ENCODE measurements at places on chromosomes 1 and 21.

DNA sequence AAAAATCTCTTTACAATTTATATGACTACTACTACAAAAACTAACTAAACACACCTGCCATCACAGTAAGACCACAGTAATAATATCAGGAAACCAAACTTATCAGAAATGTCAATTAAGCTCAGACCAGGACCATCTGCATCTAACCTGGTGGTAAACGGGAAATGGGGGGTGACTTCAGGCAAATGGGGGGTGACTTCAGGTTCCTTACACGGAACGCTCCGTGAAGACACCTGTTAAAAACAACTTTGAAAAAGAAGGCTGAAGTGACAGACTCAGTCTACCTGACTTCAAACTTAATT is 15.8 kb downstream of the PRDM15 start:
- DNase-seq, result no peak

DNA sequence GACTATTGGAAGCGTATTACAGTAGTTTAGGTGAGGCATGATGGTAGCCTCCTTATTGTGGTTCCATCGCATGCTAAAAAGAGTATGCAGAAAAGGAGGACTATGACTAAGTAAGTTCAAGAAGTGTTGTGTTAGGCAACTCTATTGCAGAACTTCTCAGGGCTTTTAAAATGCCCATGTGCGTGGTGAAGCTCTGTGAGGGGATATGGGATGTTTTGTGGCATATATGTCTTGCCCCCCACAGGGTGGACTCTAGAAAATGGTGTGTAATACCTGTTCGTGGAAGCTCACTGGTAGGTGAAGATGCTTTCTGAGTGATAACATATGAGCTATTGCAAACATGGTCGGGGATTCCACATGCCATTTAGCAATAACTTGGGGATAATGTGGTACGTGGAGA is 31.7 kb downstream of the MAN1A2 start:
- DNase-seq, result no peak

DNA sequence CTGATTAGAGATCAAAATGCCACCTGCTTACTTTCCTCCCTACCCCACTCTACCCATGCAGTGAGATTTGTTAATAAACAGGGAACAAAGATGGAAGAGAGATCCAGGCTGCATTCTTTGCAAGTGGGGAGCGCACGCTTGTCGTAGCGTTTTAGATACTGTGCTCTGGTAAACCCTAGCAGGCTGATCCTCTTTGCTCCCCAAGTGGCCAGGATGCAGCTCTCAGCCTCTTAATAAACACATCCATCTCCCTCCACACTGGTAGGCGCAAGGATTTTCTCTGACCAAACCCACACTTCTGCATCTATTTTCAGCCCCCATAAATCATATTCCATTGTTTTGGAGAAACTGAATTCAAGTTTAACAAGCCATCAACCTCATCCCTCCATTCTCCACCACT is 2.9 kb downstream of the PGBD5 start:
- DNase-seq, result no peak

- DNase-seq, result no peak
Observed at GRCh38 chr1:160855181-160855981, 7.3 kb downstream of the CD244 start.

GRCh38 chr1:204520834-204521709 is 4.9 kb downstream of the MDM4 start:
- DNase-seq, result peak; percentile 72

- no peak for DNase-seq
Observed at GRCh38 chr1:11286735-11287410, 13.9 kb downstream of the UBIAD1 start.

GRCh38 chr1:217211486-217211885 is 419.4 kb downstream of the GPATCH2 start:
- DNase-seq, result no peak

DNA sequence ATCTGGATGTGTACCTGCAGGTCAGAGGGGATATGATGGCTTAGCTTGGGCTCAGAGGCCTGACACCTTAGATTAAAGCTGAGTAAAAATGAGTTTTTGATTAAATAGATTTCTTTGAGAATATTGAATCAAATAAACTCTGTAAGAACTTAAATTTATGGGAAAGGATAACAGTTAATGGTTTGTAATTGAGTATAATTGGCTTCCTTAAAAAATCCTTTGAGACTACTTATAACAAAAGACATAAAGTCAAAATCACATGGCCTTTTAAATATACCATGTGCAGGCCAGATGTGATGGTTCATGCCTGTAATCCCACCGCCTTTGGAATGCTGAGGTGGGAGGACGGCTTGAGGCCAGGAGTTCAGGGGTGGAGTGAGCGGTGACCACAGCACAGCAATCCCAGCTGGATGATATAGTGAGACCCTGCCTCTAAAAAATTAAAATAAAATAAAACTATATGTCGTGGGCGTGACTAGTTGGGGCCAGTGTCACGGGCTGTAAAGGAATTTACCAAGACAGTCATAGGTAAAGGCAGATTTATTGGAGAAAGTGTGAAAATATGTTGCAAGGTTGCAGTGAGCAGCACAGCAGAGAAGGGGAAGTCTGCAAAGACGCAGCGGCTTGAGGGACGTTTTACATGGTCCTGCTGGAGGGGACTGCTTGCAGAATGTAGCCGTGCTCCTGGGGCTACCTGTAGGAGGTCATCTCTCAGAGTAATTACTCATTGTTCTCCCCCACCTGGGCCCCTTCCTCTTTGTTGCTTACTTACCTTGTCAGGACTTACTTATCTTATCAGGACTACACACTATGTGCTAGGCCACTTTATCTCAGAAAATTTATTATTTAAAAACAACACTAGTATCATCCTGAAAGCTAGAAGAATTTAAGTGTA is 122.3 kb downstream of the ZMYM4 start:
- no peak for DNase-seq

GRCh38 chr1:72915581-72915980 is 633.2 kb upstream of the NEGR1 start:
- DNase-seq, result no peak

DNA sequence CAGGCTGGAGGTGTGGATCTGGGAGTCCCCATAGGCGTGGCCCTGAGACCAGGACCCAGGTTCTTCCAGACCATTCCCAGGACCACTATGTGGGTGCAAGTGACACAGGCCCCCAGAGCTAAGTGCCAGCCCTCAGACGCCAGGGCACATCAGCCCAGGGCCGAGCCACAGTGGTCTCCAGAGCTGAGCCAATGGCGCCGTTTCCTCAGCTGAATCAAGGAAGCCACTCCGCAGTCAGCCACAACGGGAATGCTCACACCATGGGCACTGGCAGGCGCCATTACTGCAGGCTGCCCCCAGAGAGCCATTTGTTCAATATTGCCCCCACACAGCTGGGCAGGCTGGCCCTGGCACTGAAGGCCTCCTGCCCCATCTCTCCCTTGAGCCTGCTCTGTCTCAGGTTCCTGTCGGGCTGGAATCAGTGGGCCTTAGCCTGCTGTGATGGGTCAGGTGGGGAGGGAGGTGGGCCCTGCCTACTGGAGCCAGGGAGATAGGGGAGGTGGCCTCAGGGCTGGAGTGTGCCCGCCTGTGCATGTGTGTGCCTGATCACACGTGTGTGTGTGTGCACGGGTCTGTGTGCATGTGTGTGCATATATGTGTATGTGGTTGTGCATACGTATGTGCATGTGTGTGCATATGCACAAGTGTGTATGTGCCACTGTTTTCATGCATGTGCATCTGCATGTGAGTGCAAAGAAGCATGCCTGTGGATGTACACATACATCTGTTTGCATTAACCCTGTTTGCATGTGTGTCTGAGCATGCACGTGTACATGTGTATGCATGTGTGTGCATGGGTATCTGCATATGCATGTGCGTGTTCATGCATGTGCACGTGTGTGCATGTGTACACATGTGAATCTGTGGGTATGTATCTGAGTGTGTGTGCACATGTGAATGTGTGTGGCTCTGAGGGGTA is 6.1 kb downstream of the GJC2 start:
- no peak for DNase-seq

- no peak for DNase-seq
Observed at GRCh38 chr1:147833231-147833860, 69.2 kb upstream of the GJA8 start.

DNA sequence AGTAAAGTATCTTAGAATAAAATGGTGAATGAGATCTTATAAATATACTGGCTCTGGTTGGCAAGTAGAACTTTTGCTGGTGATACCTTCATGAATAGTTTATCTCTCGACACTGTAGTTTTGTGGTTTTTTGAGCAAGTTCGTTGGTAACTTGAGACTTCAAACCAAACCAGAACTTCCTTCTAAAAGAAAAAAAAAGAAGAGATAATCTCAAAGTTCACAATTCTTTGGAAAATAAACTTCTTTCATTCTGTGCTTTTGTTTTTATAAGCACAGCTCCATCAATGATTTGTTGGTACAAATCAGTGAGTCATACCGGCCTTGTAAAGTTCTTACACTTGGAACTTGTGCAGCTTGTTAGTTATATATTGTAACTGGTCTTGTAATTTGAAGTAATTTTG is 2.3 kb downstream of the HIPK1 start:
- no peak for DNase-seq

DNA sequence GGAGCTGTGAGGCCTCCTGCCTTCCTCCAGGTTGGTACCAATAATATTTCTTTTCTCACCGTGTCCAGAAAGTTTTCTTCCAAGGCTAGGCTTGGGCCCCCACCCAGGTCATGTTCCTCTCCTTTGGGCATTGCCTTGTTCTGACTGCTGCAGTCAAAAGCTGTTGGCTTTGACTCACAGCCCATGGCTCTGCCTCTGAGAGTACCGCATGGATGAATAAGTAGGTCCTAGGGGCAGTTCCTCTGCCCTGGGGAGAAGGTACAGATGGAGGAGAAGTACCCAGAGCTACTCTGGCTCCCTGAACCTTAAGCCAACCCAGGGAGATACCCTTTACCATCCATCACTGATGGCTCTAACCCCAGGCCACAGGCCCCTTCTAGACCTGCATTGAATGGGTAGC is 115.0 kb downstream of the NAV1 start:
- no peak for DNase-seq

GRCh38 chr1:236289492-236290131 is 7.9 kb upstream of the ERO1B start:
- DNase-seq, result no peak

GRCh38 chr1:59543211-59543668 is 246.3 kb downstream of the FGGY start:
- DNase-seq, result no peak

GRCh38 chr1:6472391-6472790 is 6.4 kb upstream of the TNFRSF25 start:
- DNase-seq, result no peak

DNA sequence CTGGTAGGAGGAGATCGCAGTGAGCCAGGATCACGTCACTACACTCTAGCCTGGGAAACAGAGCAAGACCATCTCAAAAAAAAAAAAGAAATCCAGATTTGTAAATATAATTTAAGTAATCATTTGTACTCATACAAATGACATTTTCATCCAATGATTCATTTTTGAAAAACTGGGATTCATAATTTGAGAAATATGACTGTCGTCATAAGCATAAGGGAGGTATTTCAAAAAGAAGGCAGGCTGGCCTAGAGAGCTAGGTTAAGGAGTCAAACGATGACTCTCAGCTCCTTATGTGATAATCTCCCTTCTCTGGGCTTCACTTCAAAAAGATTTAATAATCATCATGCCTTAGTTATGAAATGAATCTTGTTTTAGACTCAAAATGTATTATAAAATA is 2.3 kb downstream of the GART start:
- DNase-seq, result no peak

DNA sequence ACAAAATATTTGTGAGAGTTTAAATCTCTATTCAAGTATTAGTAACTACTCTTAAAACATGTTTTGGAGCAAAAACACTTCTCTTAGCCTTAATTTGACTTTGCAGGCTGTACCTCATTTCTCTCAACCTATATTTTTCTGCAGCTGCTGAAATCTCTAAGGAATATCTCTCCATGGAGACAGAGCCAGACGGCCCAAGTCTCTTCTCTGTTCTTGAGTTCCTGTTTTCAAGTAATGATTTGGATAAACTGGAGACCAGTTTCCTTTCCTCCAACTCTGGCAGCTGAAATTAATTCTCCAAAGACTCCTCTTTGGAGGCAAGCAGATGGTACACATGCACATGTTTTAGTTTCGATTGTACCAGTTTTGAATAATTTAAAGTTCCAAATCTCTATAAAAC is 659.7 kb upstream of the NEGR1 start:
- DNase-seq, result no peak

GRCh38 chr21:26041431-26042180 is 129.0 kb downstream of the APP start:
- no peak for DNase-seq

GRCh38 chr1:227227761-227228160 is 90.5 kb downstream of the CDC42BPA start:
- DNase-seq, result no peak

- no peak for DNase-seq
Observed at GRCh38 chr1:17523321-17524041, 16.0 kb upstream of the ARHGEF10L start.

GRCh38 chr1:35171579-35171978 is 21.4 kb downstream of the SFPQ start:
- no peak for DNase-seq

GRCh38 chr1:212700223-212700891 is 717 bp upstream of the BATF3 start:
- DNase-seq, result peak; percentile 80

DNA sequence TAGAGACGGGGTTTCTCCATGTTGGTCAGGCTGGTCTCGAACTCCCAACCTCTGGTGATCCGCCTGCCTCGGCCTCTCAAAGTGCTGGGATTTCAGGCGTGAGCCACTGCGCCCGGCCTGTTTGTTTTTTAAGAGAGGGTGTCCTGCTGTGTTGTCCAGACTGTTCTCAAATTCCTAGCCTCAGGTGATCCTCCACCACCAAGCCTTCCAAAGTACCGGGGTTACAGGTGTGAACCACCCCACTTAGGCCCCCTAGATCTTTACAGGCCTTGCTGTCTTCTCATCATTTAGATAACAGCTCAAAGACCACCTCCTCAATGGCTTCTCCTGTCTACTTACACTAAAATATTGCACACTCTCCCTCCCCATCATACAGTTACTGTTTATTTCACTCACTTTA is 6.3 kb downstream of the SESN2 start:
- no peak for DNase-seq

DNA sequence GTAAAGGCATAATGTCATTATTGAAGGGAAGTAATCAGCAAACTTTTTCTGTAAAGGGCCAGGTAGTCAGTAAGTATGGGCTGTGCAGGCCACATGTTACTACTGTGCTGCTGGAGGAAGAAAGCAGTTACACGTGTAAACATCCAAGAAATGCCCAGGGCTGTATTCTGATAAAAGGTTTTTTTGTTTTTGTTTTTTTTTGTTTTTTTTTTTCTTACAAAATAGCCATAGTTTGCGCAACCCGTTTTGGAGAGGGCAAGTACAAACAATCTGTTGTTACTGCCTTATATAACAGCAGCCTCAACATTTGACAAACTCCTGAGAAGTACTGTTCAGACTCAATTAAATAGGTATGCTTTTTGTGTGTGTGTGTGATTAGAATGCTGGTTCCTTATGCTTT is 26.7 kb upstream of the MTMR11 start:
- no peak for DNase-seq

DNA sequence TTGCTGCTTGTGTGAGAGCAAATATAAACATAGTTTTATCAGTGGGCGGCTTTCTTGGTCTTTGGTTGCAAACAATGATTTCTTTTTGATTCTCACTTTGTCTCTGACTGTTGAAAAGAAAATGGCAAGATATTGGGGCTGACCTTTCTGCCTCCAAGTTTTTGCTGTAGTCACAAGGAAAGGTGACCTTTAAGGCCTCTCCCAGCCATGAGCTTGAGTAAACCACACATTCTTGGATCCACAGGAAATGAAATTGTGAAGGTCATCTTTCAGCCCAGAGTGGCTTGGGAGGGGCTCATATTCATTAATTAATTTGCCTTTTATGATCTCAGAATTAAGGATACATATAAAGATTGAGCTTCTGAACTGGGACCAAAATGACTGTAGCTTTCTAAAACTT is 241.6 kb downstream of the BACH1 start:
- DNase-seq, result no peak

Measured in CD4-positive, alpha-beta T cell (primary cell).